Neuronal stem cell (in vitro differentiated cells): ENCODE measurements at places on chromosomes 7 and 10.

- no peak for DNase-seq
Observed at GRCh38 chr7:36117203-36117840, 35.7 kb upstream of the EEPD1 start.

DNA sequence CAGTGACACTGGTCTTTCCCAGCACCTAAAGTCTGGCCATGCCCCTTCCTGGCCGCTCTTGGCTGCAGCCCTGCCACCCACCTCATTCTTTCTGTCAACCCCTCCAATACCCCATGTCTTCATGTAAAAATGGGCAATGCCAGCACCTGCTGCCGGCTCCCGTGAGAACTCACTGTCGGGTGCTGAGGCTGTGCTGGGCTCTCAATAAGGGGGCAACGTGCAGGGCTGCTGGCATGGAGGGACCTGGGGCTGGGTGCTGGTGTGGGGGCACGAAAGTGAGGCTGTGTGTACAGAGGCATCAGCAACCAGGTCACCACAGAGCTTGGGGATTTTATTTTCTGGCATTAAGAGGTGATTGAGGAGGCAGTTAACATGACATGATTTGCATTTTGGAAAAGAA, 65.3 kb downstream of the ALOX5 start:
- no peak for DNase-seq

DNA sequence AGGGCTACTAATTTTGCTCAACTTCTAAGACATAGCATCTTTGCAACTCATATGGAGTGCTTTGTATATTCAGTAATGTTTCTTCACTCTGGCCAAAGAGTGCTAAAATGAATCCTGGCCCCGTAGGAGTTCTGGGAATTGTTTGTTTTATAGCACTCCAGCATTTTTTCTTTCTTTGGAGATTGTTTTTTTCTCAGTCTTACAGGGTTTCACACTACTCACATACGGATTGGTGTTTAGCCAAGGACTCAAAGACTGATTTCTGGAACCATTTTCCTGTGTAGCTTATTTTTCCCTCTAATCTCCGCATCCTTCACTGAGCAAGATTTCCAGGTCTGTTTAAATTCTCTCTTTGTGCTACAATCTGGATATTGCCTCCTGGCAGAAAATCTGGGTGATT, 6.4 kb downstream of the TAS2R41 start:
- no peak for DNase-seq

GRCh38 chr7:134328900-134329299, 12.2 kb upstream of the SLC35B4 start:
- DNase-seq = no peak

DNA sequence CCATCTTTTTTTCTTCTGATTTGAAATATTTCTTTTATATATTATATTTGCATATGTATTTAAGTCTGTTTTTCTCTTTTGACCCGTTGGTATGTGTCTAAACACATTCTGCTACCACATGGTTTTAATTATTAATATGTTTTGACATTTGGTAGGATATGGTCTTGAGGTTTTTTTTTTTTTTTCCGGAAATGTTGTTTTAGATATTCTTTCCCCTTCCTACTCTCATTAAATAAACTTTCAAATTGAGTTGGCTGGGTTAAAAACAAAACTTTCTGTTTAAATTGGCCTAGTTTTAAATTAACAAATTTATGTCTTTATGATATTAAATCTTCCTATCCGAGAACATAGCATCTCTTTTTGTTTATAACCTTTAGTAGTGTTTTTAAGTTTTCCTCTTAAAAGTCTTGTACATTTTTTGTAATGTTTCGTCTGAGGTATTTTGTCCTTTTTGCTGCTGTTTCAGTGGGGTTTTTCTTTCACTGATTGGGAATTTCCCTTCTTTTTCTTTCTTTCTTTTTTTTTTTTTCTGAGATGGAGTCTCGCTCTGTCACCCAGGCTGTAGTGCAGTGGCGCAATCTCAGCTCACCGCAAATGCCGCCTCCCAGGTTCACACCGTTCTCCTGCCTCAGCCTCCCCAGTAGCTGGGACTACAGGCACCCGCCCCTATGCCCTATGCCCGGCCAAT, 25.4 kb downstream of the STAM start:
- no peak for DNase-seq

- DNase-seq = no peak
Observed at GRCh38 chr7:32893207-32893524, 1.6 kb upstream of the KBTBD2 start.

GRCh38 chr10:128050936-128051335, 75.3 kb downstream of the MKI67 start:
- no peak for DNase-seq

- DNase-seq = no peak
Observed at GRCh38 chr7:33794959-33795358, 110.4 kb upstream of the BMPER start.

GRCh38 chr10:13439313-13440184, 89.3 kb downstream of the BEND7 start:
- DNase-seq = no peak

GRCh38 chr7:23598296-23598695, 1.1 kb downstream of the CCDC126 start:
- no peak for DNase-seq

GRCh38 chr7:81707966-81708365, 61.9 kb downstream of the HGF start:
- no peak for DNase-seq

DNA sequence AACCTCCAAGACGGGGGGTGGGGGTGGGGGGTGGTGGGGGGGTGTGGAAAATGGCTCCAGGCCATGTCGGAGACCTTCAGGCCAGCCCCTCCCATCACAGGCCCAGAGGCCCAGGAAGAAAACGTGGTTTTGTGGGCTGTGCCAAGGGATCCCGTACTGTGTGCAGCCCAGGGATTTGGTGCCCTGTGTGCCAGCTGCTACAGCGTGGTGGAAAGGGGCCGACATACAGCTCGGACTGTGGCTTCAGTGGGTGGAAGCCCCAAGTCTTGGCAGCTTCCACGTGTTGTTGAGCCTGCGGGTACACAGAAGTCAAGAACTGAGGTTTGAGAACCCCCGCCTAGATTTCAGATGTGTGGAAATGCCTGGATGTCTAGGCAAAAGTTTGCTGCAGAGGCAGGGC, 259.7 kb downstream of the HGF start:
- DNase-seq = no peak

DNA sequence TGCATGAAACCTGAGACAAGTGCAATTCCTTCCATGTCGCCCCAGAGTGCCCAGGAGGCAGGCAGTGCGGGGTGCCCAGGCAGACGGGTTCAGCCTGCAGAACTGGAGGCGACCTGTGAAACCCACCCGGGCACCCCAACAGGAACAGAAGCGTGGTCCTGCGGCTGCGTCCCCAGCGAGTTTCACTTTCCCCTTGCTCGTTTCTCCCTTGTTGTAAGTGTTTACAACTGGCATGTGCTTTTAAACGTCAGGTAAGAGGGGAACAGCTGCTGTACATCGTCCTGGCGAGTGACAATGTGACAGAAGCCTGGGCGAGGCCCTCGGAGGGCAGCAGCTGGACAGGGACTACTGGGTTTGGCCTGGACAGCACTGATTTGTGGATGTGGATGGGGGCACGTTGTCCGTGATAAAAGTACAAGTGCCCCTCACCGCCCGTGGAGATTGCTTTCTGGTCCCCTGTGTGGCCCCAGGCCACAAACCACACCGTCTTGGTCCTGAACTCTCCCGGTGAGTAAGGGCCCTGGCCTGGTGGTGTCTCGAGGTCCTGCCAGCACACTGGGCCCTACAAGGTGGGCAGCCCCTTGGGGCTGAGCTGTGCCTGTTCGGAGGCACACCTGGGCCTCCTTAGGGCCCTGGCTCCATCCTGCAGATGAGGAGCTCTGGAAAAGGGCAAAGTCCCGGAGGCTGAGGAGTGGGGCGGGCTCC, 4.0 kb downstream of the VENTX start:
- no peak for DNase-seq

- no peak for DNase-seq
Observed at GRCh38 chr7:55252386-55252785, 112.8 kb upstream of the LANCL2 start.

GRCh38 chr10:127450644-127451043, 98.5 kb upstream of the NPS start:
- DNase-seq = no peak

DNA sequence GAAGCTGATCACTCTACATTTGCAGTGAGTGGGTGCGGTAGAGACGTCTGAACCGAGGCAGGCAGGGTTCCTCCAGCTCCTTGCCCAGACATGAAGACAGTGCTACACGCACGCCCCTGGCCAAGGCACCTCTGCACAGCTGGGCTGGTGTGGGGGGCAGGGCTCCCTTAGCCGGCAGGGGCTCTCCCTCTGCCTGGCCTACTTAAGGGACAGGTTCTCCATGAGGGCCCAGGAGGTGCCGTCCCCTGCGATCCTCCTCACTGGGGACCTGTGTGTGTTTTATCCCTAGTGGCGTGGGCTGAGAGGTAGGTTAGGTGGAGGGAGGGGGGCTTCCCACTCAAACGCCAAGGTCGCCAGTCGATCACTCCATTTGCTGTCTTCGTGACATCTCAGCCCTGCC, 35.3 kb downstream of the IL15RA start:
- DNase-seq = no peak
